Activated effector memory CD4-positive, alpha-beta T cell treated with Interleukin-2 at 50 U/mL for 16 hours (primary cell): ENCODE measurements at places on chromosomes 13 and 19.

DNA sequence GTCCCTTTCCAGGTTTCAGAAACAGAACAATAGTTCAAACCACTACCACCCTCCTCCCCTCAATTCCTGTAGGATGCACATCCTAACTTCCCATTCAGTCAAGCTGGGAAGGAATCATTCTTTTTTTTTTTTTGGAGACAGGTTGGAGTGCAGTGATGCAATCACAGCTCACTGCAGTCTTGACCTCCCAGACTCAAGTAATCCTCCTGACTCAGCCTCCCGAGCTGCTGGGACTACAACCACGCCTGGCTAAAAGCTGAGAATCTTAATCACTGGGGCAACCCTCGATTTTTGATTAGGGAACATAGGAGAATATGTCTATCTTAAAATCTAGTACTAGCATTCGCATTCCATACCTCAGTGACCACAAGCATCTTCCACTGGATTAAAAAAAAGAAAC lies 146.2 kb downstream of the ABCC4 start:
- DNase-seq: no peak

DNA sequence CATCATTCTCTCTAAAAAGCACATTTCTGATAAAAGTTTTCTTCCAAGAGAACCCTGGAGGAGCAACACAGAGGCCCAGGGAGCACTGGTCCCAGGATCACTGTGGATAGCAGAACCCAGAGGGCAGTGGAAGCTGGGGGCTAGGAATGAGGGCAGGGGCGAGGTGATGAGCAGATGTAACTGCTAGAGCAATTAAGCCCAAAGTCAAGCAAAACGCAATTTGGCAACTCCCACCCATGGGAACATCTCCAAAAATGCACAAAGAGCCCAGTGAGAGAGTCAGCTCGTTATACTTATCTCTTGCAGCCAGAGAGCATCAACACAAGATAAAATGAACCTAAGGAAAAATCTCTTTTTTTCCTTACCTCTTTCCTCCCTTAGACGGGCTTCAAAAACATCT lies 284.2 kb downstream of the TBC1D4 start:
- no peak for DNase-seq

GRCh38 chr13:74597526-74597925 lies 463.3 kb upstream of the KLF12 start:
- DNase-seq: no peak

DNA sequence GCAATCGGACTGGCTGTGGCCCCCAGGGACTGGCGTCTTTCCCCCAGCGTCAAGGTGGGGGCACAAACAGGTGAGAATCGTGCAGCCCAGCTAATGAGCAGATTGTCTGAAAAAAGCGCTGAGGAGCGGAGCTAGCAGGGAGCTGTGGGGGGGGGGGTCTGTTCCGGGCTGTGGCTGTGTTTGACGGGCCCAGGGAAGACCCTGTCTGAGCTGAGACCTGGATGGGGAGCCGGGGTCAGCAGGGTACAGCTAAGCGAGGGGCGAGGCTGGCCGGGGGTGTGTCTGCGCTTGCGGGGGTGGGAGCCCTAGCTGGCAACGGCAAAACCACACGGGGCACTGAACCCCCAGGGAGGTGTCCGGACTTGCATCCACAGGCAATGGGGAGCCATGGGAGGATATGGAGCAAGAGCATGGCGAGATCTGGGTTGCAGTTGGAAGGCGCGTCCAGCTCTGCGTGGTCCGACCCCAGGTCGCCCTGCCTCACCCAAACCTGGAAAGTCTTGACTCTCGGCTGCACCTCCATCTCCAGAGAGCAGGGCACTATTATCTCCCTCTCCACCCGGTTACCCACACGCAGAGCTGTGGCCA lies 4.6 kb downstream of the LINGO3 start:
- DNase-seq: no peak

- DNase-seq: no peak
Measured at GRCh38 chr13:42807866-42808265, 26.5 kb downstream of the FAM216B start.

- DNase-seq: no peak
Measured at GRCh38 chr13:83211301-83211700, 671.0 kb downstream of the SLITRK1 start.

- DNase-seq: no peak
Measured at GRCh38 chr13:105719859-105720258, 815.6 kb downstream of the EFNB2 start.

GRCh38 chr19:57665261-57665806 lies 3.4 kb upstream of the ZSCAN4 start:
- DNase-seq: no peak

DNA sequence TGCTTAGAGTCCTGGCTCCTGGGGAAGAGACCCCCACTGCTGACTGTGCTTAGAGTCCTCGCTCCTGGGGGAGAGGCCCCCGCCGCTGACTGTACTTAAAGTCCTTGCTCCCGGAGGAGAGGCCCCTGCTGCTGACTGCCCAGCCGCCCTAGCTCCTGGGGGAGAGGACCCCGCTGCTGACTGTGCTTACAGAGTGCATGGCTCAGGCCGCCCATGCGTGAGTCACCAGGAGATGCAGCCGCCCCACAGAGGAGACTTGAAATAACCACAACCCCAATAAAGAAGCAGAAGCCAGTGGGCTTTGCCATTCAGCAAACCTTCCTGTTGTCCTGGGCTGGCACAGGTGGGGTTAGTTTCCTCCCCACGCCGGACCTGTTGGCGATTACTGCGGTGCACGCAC lies 79.2 kb upstream of the C13orf46 start:
- DNase-seq: no peak

GRCh38 chr13:34862716-34863115 lies 79.4 kb upstream of the NBEA start:
- DNase-seq: no peak

DNA sequence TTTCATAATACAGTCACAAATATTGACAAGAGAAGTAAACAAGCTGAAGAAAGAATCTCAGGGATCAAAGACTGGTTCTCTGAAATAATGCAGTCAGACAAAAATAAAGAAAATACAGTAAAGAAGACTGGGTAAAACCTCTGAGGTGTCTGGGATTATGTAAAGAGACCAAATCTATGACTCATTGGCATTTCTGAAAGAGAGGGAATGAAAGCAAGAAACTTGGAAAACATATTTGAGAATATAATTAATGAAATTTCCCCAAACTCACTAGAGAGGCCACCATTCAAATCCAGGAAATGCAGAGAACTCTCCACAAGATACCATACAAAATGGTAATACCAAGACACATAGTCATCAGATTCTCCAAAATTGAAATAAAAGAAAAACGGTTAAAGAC lies 53.0 kb upstream of the GPC6 start:
- no peak for DNase-seq

DNA sequence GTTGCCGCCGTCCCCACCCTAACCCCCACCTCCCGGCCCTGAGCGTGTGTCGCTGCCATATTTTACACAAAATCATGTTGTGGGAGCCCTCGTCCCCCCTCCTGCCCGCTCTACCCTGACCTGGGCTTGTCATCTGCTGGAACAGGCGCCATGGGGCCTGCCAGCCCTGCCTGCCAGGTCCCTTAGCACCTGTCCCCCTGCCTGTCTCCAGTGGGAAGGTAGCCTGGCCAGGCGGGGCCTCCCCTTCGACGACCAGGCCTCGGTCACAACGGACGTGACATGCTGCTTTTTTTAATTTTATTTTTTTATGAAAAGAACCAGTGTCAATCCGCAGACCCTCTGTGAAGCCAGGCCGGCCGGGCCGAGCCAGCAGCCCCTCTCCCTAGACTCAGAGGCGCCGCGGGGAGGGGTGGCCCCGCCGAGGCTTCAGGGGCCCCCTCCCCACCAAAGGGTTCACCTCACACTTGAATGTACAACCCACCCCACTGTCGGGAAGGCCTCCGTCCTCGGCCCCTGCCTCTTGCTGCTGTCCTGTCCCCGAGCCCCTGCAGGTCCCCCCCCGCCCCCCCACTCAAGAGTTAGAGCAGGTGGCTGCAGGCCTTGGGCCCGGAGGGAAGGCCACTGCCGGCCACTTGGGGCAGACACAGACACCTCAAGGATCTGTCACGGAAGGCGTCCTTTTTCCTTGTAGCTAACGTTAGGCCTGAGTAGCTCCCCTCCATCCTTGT lies 6.4 kb downstream of the YIPF2 start:
- DNase-seq: no peak
